ENCODE measurements at places on chromosomes 2 and 18.

DNA sequence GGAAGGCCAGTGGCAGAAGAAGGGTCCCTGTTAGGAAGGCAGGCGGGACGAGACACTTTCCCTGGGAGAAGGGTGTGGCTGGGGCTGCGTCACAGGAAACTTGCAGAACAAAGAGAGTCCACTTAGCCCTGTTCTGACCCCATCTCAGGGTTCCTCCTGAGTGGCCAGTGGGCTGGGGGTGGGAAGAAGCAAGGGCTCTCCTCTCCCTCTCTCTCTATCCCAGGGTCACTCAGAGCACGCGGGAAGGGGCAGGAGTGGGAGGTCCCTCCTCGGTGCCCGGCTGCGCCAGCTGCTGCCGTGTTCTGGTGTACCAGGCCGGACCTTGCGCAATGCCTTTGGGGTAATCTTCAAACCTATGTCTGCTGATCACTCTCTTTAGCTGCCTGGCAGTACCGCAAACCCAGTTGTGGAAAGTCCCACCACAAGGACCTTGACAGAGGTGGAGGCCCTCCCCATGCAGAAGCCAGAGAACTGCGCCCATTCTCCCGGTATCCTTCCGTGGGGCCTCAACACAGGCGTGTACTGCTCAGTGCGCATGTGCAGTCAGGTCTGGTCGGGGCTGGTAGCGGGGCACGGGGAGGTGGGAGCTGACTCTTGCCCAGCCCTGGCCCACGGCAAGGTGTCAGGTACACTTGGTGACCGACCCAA is 47.8 kb upstream of the ST3GAL5 start:
- DNase-seq: no peak

DNA sequence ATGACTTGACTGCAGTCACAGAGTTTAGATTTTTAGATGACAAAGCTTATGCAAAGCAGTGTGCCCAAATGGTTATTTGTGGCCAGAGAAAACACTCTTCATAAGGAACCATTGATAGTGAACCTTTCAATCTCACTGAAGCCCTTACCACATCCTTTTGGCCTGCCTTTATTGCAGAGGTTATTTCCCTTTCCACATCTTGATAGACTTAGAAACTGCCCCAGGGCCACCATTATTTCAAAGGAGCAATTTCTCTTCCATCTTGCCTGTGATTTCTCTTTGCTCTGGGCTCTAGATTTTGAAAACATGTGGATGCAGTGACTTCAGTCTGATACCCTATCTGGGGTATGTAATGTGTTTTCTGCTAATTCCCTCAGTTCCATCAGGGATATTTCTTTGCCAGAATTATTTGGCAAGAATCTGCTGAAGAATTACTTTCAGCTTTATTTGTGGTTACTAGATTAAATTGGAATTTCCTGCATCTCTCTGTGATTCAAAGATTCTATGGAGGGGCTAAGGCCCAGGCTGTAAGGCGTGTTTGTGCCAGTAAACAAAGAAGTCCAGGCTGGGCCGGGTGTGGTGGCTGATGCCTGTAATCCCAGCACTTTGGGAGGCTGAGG is 51.0 kb downstream of the MOGAT1 start:
- no peak for DNase-seq

GRCh38 chr2:142585785-142586184 is 291.7 kb upstream of the KYNU start:
- no peak for DNase-seq

DNA sequence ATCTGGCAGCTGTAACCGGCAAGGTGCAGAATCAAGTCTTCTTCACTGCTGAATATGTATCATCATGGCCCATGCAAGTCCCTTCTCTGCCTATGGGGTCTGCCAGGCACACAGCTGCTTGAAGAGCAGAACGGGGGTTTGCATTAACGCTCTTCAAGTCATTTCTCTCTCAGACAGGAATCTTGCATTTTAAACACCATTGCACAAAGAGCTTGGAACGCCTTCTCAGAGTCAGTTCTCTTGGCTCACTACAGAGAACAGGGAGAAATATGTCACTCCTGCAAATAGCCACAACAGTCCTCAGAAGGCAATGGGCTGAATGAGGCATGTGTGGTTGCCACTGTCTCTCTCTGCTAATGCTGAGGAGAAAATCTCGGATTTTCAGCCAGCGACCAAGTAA is 2173.5 kb upstream of the PIK3C3 start:
- no peak for DNase-seq

- no peak for DNase-seq
Observed at GRCh38 chr2:15732341-15733077, 140.8 kb downstream of the DDX1 start.

GRCh38 chr2:158174956-158175355 is 73.3 kb downstream of the UPP2 start:
- DNase-seq: no peak

DNA sequence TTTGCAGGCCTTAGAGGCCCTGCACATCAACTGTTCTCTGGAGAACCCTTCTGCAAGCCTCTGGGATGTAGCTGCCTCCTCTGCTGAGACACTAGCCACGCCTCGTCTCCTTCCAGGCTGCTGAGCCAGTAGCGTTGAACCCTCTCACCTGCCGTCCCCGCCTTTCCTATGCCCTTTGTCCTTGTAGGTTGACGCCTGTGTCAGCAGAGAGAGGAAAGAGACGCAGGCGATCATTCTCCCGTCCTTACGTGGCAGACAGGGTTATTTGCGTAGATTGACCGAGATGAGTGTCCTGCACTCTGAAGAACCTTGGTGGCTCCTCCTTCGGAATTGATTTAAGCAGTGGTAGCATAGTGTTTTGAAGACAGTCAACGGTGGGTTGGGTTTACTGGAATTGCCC is 27.8 kb downstream of the ID2 start:
- no peak for DNase-seq

- DNase-seq: no peak
Observed at GRCh38 chr2:17940091-17940630, 61.7 kb downstream of the KCNS3 start.

DNA sequence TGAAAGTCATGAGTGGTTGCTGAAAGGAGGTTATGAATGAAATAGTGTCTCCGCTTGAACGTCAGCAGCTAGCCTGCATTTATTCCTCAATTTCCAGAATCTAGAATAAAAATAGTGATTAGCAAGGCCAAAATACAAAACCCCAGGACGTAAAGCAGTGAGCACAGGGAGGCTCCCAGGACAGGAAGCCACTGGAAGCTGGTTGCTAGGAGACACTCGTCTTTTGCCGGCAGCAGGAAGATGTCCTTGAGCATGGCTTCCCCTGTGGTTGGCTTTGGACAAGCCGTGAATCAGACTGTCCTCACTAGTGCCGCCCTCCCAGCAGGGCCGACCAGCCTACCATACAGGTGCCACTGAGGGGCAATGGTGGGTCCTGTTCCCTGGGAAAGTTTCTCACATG is 374.4 kb downstream of the MTX2 start:
- no peak for DNase-seq

- DNase-seq: no peak
Observed at GRCh38 chr18:79191956-79192355, 122.8 kb downstream of the ATP9B start.

DNA sequence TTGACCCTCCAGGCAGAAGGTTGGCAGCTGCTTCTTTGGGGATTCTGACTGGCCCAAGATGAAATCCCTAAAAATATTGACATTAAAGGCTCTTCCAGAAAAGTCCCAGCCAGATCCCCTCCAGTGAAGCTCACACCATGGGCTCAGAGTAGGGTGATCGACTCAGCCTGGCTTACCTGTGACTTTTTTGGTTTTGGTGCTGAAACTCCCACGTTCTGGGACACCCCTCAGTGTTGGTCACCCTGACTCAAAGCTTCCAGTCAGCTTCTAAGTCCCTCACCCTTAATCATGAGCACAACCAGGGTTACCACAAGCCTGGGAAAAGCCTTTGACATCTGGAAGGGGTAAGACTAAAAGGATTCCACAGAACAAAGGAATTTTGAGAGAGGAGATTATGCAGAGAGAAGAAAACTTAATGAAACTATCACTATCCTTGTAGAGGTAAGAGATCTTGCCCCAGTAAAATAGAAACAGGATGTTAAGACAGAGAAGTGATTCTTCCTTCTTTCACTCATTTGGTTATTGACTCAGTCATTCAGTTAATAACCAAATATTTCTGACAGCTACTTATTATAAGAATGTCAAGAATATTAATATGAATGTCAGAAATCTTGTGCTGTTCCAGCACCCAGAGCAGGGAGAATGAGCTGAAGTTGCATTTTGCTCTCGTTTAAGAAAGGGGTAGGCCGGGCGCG is 66.8 kb upstream of the SEC11C start:
- no peak for DNase-seq

- no peak for DNase-seq
Observed at GRCh38 chr2:105932582-105932981, 187.9 kb downstream of the NCK2 start.

- DNase-seq: peak; percentile 43
Observed at GRCh38 chr2:43139996-43140621, 86.3 kb downstream of the ZFP36L2 start.

DNA sequence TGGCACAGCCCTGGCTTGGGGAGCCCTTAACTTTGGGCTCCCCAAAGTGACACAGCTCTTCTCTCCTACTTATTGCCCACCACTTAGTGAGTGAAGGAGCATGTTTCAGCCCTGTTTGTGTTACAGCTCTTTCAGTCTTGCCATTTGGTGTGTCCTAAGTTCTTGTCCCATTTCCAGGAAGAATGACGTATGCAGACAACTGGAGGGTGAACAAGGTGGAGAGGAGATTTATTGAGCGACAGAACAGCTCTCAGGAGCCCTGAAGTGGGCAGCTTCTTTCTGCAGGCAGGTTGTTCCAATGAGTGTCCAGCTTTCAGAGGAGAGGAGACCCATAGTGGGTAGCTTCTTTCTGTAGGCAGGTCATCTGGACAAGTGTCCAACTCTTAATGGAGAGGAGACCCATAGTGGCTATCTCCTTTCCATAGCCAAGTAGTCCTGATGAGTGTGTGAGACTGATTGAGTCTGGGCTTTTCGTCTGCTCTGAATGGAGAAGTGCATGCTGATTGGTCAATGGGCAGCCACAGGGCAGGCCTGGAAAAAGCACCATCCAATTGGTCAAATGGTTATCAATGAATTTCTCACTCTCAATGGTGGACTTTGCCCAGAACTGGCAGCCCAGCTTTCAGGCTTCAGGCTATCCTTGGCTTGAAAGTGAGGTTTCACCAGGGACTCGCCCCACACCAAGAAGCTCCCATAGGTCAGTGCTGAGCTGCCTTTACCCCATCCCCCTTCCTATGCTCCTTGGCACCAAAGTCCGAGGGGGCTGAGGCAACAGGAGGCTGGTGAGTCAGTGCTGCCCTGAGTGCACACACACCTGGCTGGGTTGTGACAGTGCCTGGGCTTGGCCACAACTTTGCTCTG is 688.2 kb downstream of the NYAP2 start:
- DNase-seq: no peak

DNA sequence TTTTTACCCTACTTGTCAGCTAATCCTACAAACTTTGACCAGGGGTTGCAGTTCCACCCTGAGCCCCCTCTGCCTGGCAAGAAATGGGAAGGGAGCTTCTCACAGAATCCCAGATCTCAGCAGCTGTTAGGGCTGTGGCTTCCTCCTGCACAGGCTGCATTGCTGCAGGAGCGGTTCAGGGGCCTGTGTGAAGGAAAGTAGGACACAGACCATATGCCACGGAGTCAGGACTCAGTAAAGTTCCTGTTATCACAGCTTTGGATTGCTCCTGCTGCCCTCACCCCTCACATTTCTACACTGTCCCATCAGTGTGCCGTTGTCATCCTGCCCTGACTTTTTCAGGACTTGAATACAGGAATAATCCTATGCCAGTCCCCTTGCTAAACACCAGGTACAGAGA is 62.8 kb upstream of the SP3 start:
- no peak for DNase-seq

- DNase-seq: no peak
Observed at GRCh38 chr2:97935719-97936161, 60.0 kb downstream of the TMEM131 start.

Measured in CD4-positive, alpha-beta T cell treated with Interleukin-4 for 1 hour (primary cell).